ENCODE measurements at places on chromosomes 12 and 14.

- no peak for DNase-seq
These were observed 23.4 kb upstream of the SLC35F4 start for GRCh38 chr14:57889245-57889644.

DNA sequence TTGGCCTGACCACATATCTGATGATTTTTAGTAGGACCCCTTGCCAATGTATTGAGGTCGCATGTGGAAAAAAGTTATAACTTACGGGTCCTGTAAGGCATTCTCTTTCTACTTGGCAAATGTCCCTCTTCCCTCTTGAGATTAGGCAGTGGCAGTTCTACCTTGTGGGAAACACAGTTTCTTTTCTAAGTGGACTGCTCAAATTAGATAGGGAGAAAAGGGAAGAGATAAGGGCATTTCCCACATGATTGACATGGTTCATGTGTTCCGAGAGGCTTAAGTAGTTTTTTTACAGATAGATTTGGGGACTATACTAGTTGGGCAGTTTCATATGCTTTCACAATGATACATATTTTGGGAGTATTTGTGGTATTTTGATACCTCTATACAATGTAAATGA lies 154.7 kb downstream of the FBXL14 start:
- DNase-seq, result no peak

DNA sequence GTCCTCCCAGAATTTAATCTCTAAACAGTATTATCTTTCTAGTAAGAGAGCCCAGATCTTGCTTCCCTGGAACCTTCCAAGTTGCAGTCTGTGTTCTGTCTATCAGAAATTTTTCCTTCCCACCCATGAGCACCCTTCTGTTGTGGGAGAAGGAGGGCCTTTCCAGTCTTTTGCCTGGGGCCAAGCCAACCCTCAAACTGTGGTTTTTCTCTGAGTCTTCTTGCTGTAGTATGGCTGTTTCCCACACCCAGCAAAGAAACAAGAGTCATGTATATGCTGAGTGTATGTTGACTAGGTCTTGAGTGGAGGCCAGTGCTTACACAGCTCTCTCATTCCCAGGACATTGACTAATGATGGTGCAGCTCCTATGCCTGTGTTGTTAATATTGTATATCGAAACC lies 104.5 kb downstream of the TGFB3 start:
- no peak for DNase-seq

GRCh38 chr14:62280366-62280765 lies 518.1 kb downstream of the SNAPC1 start:
- DNase-seq, result no peak

- no peak for DNase-seq
These were observed 12.2 kb downstream of the MMP14 start for GRCh38 chr14:22848351-22849164.

GRCh38 chr12:80068173-80068572 lies 31.2 kb upstream of the OTOGL start:
- no peak for DNase-seq

GRCh38 chr14:50225974-50226297 lies 5.4 kb downstream of the SOS2 start:
- DNase-seq, result no peak

GRCh38 chr12:76137606-76138005 lies 53.1 kb upstream of the NAP1L1 start:
- no peak for DNase-seq
